ENCODE measurements at places on chromosomes 6 and 20.

- DNase-seq, result no peak
Measured at GRCh38 chr20:18001131-18001921, 32.5 kb downstream of the MGME1 start.

DNA sequence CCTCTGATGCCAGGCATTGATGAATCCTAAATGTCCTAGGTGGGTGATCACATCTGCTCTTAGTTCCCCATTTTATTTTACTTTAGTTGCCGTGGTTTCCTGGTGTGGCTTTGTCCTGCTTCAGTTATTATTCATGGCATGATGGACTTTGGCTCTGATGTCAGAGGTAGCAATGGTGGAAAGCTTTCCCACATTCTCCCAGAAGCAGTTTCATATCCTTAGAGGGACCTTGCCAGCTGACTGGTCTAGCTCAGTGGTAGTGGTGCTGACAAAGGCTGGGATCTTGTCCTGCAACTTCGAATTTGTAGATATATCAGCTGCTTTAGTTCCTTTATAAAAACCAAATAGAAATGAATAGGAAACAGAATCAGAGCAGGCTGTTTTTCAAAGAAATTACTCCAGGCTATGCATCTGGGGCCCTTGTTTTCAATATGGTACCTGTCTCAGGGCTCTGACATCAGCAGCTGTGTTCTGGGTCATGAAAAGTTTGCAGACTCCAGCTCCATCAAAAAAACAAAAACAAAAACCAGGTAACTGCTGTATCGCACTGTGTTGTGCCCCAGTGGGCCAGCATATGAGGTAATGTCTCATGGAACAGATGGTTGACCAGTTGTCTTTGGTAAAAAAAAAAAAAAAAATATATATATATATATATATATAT is 133.7 kb downstream of the PLCB4 start:
- no peak for DNase-seq

GRCh38 chr20:54026295-54027064 is 43.9 kb downstream of the BCAS1 start:
- no peak for DNase-seq

GRCh38 chr20:58467572-58468527 is 47.3 kb downstream of the APCDD1L start:
- no peak for DNase-seq

- DNase-seq, result no peak
Measured at GRCh38 chr6:89021629-89022028, 58.2 kb upstream of the RNGTT start.

DNA sequence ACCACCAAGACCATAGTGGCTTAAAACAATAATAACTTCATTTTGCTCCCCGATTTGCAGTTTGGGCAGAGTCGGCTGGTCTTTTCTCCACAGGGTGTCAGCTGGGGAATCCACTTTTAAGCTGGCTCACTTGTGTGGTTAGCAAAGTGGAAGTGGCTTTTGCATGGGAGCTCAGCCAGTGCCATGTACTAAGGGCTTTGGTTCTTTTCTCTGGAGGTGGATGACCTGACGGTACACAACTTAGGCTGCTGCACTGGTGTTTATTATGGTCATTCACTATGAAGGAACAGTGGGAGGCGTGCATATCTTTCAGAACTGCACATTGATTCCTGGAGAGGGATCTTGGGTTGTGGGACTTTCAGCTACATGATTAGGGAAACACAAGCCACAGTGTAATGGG is 141.0 kb downstream of the OR2B2 start:
- DNase-seq, result no peak

GRCh38 chr6:168678077-168678476 is 237.1 kb downstream of the SMOC2 start:
- DNase-seq, result no peak

DNA sequence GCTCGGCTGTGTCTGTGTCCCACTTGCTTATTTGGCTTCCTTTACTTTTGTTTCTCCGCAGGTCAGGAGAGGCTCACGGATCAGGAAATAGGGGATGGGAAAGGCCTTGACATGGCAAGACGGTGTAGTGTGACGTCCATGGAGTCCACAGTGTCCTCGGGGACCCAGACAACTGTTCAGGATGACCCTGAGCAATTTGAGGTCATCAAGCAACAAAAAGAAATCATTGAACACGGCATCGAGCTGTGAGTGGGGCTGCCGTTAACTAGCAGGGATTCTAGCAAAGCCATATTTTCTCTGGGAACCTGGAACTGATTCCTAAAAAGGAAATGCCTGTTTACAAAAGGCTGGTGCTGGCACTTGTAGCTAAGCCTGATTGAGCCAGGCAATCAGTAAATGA is 54.4 kb downstream of the ARFGEF2 start:
- no peak for DNase-seq

- DNase-seq, result no peak
Measured at GRCh38 chr6:157188213-157188612, 135.1 kb downstream of the TMEM242 start.

GRCh38 chr6:15800841-15801617 is 138.2 kb upstream of the DTNBP1 start:
- no peak for DNase-seq

GRCh38 chr6:82217018-82217586 is 30.4 kb downstream of the IBTK start:
- no peak for DNase-seq

- no peak for DNase-seq
Measured at GRCh38 chr6:25414168-25414567, 135.0 kb downstream of the CARMIL1 start.

DNA sequence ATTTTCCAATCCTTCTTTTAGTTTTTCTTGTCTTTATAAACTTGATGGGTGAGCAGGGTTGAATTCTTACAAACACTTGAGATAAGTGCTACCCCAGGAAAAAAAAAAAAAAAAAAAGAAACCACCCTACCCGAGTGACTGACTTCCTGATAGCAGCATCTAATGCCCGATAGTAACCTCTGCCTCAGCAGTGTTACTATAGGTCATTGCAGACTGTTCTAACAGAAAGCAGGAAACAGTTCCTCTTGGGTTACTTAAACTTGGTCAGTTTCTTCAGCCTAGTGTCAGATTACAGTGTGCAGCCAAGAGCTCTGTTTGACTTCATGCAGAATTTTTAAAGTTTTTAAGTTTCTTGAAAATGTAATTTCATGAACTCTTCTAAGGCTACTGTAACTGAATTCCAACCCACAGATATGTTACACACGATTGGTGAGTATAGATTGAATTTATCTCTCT is 2.1 kb downstream of the MYLIP start:
- DNase-seq, result peak; percentile 44

GRCh38 chr6:144283646-144284477 is 1.3 kb upstream of the UTRN start:
- no peak for DNase-seq

DNA sequence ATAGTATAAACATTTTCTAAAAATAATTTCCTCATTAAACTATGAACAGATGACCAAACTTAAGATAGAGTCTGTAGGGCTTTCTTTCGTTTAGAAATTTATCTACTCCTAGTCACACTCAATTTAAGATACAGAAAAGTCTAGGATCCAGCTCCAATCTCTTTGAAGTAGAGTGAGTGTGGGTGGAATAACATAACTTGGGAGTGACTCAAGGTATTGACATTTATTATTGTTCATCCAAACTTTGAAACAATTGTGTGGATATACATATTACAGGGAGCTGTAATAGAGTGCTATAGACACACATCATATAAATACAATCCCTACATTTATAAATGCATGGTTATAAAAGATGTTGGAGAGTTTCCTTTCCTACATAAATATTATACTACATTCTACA is 715.2 kb upstream of the MANEA start:
- DNase-seq, result no peak

GRCh38 chr20:57683881-57684807 is 25.7 kb downstream of the PMEPA1 start:
- DNase-seq, result no peak

DNA sequence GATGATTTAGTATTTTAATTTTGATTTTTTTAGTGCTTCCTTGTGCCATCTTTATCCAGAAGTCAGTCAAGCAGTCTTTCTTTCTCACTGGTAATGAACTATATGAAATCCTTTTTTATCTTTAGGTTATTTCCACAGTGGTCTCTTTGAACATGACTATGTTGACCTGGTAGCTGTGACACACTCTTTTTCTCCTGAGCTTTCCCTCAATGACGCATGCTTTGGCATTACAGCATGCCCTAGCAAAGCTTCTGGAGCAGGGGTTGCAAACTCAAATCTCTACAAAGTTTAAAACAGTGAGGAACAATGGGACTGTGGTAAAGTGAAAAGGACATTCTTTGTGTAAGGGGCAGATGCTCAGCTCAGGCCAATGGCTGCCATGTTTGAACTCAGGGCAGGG is 4.5 kb upstream of the PLAGL1 start:
- no peak for DNase-seq

DNA sequence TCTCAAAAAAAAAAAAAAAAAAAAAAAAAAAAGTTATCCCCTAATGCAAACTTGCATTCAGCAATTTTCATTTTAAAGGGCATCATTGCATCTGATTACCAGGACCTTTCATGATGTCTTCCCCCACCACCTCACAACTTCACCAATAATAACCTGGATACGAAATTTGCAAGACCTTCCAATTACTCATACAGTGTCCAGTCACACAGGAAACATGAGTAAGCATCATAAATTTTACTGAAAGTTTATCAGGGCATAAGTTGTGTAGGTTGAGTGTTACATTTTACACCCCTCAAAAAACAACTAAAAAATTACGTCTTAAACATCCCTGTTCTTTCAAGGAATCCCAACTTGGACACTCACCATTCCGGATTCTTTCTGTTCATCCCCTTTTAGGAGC is 79.1 kb upstream of the ANKEF1 start:
- no peak for DNase-seq

GRCh38 chr6:39753725-39754045 is 28.5 kb upstream of the KIF6 start:
- DNase-seq, result no peak

- no peak for DNase-seq
Measured at GRCh38 chr6:2309122-2309521, 63.7 kb upstream of the GMDS start.

DNA sequence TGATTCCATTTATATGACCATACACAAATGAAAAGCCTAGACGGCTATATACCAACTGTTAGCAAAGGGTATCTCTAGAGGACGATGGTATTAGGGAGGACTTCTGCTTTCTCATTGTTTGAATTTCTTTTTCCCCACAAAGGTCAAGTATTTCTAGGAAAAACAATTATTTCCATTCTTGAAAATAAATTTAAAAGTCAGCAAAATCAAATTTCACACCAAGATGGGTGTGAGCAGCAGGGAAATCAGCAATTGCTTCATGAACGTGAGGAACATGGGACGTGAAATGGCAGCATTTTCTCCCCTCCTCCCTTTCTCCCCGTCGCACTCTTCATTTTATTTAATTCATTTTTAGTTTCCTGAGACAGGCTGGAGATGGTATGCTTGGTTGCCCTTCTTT is 5.2 kb upstream of the ZFAND3 start:
- no peak for DNase-seq

- no peak for DNase-seq
Measured at GRCh38 chr6:36526066-36526465, 21.2 kb downstream of the STK38 start.

DNA sequence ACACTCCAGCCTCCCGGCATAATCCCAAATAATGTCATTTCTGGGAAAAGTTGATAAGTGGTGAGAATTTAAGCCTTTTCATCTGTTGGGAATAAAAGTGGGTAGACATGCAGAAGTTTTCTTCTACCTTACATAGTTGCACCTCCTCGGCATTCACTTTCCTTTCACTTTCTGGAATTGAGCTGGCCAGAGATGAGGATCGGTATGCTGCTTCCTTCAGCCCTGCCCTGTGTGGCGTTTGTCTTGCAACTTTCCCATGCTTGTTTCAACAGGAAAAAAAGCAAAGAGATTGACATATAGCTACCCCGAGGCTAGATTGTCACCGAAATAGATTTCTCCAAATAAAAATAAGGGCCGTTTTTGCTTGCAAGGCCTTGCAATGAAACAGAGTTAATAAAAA is 65.8 kb upstream of the JAG1 start:
- no peak for DNase-seq

- no peak for DNase-seq
Measured at GRCh38 chr20:36663031-36663430, 17.0 kb upstream of the SLA2 start.

GRCh38 chr6:90285042-90285481 is 11.6 kb downstream of the BACH2 start:
- DNase-seq, result peak; percentile 15

GRCh38 chr20:11057624-11058023 is 383.8 kb upstream of the JAG1 start:
- no peak for DNase-seq

GRCh38 chr6:128421788-128422187 is 98.6 kb downstream of the PTPRK start:
- no peak for DNase-seq

- DNase-seq, result no peak
Measured at GRCh38 chr20:48463916-48464315, 363.9 kb downstream of the PREX1 start.

- no peak for DNase-seq
Measured at GRCh38 chr6:31336896-31337496, 20.0 kb downstream of the HLA-B start.

DNA sequence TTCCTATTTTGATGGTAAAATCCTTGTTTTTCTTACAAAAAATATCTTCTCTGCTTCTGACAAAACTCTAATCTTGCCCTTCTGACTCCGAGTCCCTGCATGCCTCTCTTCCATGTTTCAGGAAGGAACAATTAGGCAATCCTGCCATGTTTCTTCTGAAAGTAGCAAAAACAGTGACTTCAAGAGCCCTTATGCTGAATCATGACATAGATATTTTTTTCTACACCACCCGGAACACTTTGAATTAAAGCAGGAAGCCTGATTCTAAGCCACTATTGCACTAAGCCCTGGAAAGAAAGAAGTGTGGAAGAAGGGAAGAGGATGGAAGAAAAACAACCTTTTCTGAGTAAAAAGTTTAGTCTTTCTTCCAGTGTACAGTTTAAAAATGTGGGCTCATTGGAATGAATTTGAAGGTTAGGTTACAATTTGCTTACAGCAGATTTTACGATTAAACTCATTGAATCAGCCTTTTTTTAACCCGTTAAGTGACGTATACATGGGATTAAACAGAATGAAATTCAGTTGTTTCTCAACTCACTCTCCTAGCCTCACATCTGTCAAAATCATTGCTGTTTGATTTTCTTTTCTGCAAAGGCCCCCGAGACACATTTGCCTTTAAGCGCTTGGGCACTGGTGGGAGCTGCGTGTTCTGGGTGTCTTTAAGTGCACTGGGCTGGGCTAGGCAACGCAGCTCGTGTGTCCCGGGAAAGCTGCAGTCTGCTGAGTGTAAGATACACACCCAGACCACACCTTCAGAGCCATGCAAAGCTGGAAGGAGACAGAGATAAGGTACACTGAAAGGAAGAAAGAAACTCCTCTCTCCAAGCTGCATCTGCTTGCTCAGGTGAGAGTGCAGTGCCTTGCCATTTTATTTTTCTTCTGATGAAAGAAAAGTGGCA is 159.4 kb upstream of the CITED2 start:
- no peak for DNase-seq

GRCh38 chr20:23039136-23039875 is 4.2 kb downstream of the SSTR4 start:
- no peak for DNase-seq

- no peak for DNase-seq
Measured at GRCh38 chr20:57476084-57476526, 48.8 kb downstream of the CTCFL start.

GRCh38 chr20:4007383-4008025 is 7.9 kb downstream of the RNF24 start:
- DNase-seq, result no peak
